ENCODE measurements at places on chromosomes 16 and 17. TPM values are rescaled to one million over a fixed set of nuclear protein-coding genes. Genes with fewer than 3 reads are reported as not detected.

CYGB gene
- 21.7 TPM for total RNA-seq

FCSK gene
- 6.9 TPM for total RNA-seq

FOXJ1 gene
- not detected for total RNA-seq

KRTAP9-9 gene
- total RNA-seq, result not detected

- ATAC-seq, result no peak
These were observed 785 bp downstream of the UBALD1 start for GRCh38 chr16:4613636-4614570.

GDPD3 gene
- total RNA-seq, result 2.0 TPM

ALOX15 gene
- total RNA-seq, result 0.12 TPM

GRCh38 chr16:65418435-65418834 lies 296.6 kb upstream of the CDH11 start:
- ATAC-seq, result no peak

GRCh38 chr16:759110-759910 lies 1.2 kb upstream of the MSLN start:
- ATAC-seq, result no peak

GRCh38 chr17:56440419-56440818 lies 153.1 kb upstream of the NOG start:
- no peak for ATAC-seq

TBX21 gene
- total RNA-seq, result not detected

- ATAC-seq, result no peak
These were observed 693 bp upstream of the HOXB4 start for GRCh38 chr17:48578616-48579470.

TUBG2 gene
- 25.4 TPM for total RNA-seq

GAST gene
- total RNA-seq, result not detected

Measured in gastroesophageal sphincter (tissue), 4 donors.